ENCODE measurements at places on chromosomes 4 and X.

DNA sequence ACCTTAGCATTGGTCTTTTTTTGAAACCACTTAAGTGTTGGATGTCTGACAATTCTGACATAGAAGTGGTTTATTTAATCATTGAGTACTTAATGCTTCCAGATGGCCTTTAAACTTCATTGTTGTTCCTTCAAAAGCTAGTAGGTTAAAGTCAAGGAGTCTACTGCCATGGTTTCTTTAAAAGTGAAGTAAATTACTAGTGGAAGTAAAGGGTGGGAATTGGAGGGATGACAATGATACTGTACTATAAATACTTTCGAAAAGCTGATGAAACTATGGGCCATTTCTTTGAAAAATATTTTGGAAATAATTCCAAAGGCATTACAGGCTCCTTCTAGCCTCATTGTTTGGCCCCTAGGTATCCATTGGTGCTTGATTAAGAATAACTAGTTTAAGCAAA lies 51.9 kb downstream of the ATP10D start:
- no peak for DNase-seq

DNA sequence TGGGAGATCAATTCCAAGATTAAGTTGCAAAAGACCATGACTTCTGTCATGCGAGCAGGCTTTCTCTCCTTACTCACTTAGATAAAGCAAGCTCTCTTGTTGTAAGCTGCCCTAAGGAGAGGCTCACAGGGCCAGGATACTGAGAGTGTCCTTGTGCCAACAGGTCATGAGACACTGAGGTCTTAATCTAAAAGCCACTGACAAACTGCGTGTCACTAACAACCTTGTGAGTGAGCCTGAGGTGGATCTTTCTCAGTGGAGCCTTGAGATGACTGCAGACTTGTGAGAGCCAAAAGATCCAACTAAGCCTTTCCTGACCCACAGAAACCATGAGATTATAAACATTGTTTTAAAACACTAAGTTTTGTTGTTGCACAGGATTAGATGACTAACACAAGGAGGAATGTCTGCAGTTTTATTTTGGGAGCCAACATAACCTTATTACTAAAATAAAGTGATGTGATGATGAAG lies 170.5 kb downstream of the SLC39A8 start:
- peak; percentile 37 for DNase-seq

DNA sequence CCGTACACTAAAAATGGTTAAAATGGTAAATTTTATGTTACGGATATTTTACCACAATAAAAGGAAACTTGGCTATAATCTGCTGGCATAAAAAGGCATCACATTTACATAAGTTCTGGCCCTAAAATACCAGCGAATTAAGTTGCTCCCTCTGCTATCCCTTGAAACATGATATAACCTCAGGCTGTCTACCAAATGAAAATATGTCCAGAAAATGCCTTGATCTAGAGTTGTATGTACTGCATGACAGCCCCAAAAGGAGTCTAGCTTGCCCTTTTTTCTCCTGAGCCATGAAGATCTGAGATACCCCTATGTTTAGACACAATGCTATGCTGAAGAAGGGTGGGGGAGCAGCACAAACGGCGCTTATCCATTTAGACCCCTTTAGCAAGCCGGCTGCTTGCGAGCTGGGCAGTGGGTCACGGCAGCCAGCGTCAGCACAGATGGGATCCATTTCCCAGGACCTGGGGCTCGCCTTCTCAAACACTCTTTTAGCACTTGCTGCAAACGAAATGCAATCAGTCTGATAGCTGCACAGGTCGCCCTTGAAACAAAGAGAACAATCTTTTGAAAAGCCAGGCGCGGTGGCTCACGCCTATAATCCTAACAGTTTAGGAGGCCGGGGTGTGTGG lies 77.0 kb downstream of the AFAP1 start:
- DNase-seq, result no peak

DNA sequence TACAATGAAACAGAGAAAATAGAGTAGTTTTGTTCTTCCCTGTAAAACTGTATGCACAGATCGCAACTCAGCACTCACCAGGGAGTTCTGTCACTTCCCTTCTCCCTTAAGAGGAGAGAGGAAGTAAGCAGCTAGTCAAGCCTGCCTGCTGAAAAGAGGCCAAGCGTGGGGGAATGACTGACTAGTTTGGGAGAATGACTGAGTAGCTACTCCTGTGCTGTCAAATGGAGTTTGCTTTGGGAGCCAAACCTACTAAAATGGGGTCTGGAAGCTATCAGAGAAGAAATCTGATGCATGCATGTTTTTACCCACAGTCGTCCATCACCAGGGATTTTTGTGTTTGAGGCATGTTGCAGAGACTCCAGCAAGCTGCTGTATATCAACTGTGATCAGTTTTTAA lies 54.6 kb upstream of the LHFPL1 start:
- DNase-seq, result no peak

DNA sequence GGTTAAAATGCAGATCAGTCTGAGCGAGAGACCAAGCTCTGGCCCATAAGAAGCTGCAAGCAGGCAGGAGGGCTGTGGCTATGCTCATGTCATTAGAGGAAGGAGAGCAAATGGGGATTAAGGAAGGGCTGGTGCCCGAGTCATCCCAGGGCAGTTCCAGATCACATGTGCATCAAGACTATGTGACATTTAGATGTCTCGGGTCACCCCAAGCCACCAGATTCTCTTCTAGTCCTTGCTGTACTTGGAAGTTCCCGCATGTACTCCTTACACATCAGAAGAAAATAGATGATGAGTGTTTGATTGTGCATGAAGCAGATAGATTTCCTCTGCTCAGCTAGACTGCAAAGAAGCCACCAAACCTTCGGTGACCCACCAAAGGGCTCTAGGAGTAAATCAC lies 42.1 kb upstream of the KLHL34 start:
- no peak for DNase-seq

DNA sequence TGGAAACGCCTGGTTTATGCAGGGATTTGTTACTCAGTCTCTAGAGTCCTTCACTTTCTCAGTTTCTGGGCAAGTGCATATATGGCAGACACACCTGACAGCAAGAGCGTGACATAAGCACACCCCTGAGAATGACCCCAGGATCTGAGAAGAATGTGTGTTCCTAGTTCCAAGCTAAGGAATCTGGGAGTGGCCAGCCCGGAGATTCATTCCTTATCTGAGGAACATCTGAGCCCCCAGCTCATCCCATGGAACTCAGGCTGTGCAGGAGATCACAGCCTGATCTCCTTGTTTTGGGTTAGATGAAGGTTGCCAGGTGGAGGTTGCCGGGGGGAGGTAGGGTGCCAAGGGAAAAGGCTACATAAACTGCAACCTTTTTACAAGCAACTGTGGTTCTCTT lies 23.8 kb upstream of the KIAA0232 start:
- no peak for DNase-seq

DNA sequence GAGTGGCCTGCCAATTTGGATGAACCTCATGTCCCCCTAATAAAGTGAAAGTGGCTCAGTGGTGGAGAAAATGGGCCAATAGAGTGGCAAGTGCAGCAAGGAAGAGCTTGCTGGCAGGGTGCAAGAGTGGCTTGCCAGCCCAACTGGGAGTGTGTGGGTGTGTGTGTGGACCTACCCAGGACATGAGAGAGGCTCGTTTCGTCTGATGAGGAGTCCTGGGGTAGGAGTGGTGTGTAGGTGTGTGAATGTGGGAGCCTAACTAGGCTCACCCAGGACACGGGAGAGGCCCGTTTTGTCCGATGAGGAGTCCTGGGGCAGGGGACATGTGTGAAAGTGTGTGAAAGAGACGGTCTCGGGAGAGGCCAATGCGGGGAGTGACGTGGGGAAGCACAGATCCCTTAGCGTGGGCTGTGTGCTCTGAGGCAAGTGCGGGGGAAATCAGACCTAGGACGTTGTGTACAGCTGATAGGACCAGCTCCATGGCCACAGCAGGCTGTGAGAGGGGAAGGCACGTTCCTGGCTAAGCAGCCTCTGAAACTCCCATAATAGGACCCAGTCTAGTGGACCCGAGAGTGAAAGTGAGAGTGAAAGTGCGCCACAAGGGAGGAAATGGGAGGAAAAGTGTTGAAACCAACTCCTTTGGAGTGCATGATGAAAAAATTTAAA lies 5.3 kb downstream of the GAGE10 start:
- DNase-seq, result no peak

DNA sequence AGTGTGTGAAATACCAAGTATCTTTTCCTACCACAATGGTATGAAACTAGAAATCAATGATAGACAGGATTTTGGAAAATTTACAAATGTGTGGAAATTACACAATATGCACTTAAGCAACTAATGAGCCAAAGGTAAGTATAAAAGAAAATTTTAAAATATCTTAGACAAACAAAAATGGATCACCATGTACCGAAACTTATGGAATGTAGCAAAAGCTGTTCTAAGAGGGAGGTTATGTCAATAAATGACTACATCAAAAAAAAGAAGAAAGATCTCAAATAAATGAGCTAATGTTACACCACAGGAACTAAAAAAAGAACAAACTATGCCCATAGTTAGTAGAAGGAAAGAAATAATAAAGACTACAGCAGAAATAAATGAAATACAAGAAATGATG lies 1084.1 kb downstream of the TECRL start:
- DNase-seq, result no peak

- DNase-seq, result no peak
Observed at GRCh38 chr4:101103381-101104142, 243.8 kb downstream of the PPP3CA start.

DNA sequence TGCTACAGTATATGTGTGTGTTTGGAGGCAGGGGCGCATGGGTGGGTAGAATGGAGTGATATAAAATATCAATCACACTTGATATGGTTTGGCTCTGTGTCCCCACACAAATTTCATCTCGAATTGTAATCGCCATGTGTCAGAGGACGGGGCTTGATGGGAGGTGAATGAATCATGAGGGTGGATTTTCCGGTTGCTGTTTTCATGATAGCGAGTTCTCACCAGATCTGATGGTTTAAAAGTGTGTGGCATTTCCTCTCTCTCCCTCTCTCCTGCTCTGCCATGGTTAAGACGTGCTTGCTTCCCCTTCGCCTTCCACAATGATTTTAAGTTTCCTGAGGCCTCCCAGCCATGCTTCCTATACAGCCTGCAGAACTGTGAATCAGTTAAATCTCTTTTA lies 14.8 kb downstream of the SOWAHB start:
- no peak for DNase-seq

DNA sequence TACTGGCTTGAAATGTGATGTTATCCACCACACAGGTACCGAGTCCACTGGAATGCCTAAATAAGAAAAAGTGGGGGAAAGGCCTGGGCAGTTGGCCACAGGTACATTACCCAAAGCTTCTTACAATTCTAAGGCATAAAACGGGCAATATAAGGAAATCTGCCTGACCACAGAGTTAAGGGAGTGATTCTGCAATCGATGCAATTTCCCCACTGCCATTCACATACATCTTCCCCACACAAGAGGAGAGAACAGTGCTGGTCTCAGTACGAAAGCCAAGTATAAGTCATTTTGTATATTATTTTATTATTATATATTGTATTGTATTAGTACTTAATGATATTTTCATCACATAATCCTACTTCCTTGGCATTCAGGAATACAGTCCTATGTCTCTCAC lies 30.6 kb downstream of the RFC1 start:
- DNase-seq, result no peak

DNA sequence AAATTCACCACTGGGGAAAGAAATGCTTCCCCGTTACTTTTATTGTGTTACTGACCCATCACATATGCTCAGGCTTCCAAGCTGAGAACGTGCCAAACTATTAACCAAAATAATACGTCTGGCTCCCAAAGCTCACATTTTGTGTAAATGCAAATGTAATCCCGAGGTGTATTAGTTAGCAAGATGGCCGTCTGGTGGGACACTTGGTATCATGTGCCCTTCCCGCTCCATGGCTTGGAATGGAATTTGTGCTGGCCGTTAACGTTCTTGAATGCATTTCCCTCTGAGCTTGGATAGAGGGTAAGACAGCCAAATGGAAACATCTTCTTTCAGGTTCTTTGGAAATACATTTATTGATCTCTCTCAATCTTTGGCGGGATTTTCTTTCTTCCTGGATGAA lies 105.0 kb downstream of the MFAP3L start:
- DNase-seq, result no peak

- no peak for DNase-seq
Observed at GRCh38 chr4:48742412-48742811, 37.7 kb downstream of the FRYL start.

DNA sequence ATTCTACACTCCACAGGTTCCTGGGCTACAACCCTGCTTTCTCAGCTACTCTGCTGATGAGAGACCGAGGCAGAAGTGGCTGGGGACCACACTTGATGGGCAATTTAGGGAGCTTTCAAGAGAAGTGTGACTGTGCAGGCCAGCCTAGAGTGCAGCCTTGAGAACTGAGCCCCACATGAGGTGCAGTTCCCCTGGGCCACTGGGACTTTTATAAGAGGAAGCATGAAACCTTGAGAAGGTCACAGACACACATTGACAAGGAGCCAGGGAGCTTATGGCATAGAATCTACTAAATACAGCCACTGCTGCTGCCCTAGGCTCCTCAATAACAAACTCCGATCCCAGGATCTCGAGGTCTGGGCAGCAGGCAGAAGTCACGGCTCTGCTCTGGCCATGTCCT lies 13.1 kb downstream of the C4orf50 start:
- DNase-seq, result no peak

All from astrocyte of the cerebellum (primary cell).